ENCODE measurements at places on chromosomes 6 and 20. TPM values are rescaled to one million over a fixed set of nuclear protein-coding genes. Genes with fewer than 3 reads are reported as not detected.

GRCh38 chr6:31610968-31611367 is 4.1 kb upstream of the AIF1 start:
- DNase-seq, result no peak

PAX1 gene
- total RNA-seq, result not detected

TRIM38 gene
- 3.0 TPM for total RNA-seq

GRCh38 chr6:150406948-150407347 is 38.1 kb downstream of the IYD start:
- DNase-seq, result no peak

DNA sequence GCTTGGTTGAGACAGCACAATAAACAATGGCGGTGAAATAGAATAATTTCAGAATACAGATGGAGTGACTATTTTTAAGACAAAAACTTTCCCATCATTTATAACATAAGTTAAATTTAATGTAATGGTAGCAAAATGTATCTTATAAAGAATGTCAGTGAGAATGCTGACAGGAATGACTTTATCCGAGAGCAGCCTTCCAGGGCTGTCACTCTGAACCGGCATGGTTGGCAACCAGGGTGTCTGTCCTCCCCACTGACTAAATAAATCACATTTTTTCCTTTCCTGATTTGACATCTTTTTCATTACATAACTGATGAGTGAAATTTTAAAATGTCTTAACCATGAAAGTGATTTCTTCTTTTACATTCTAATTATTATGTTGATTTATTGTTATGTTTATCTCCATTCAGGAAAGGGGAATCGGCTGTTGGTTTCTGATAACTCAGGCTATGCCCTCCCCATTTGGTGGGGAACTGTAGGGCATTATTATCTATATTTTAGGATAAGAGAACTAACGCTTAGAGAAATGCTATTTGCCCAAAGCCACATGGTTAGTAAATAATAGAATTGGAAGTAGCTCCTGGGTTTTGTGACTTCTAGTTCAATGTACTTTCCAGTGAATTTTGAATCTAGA is 109.2 kb upstream of the OGFRL1 start:
- DNase-seq, result no peak

All from epithelial cell of proximal tubule (primary cell).